ENCODE measurements at places on chromosomes 2 and 18. TPM values are rescaled to one million over a fixed set of nuclear protein-coding genes. Genes with fewer than 3 reads are reported as not detected.

The LAPTM4A gene
- 31.0 TPM for total RNA-seq

The ABCG5 gene
- not detected for total RNA-seq

The TUBB8B gene
- not detected for total RNA-seq

The CFAP65 gene
- not detected for total RNA-seq

- DNase-seq = no peak
These were observed 146.1 kb upstream of the ZSWIM2 start for GRCh38 chr2:186995092-186995491.

GRCh38 chr2:225771701-225772100 is 372.2 kb downstream of the NYAP2 start:
- no peak for DNase-seq

GRCh38 chr2:225428360-225428759 is 28.9 kb downstream of the NYAP2 start:
- no peak for DNase-seq

DNA sequence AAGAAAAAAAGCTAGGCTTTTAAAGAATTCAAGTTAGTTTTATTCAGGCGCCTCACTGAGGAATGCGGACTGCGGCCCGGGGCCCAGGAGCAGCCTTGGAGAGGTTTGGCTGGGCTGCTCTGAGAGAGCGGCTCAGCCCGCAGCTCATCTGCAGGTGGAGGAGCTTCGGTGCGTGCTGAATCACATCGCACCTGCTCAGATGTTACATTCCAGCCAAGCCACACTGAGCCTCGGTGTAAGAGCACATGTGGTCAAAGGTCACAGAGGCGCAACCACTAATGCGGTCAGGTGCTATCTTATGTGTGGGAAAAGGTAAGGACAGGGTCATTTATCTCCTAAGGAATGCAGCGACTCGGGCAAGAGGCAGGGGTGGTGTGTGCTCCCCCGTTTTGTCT is 17.1 kb upstream of the CNDP1 start:
- DNase-seq = no peak

- peak; percentile 42 for DNase-seq
These were observed 27.8 kb upstream of the GAREM2 start for GRCh38 chr2:26144953-26145680.

GRCh38 chr2:203756161-203756560 is 49.7 kb downstream of the CD28 start:
- no peak for DNase-seq

DNA sequence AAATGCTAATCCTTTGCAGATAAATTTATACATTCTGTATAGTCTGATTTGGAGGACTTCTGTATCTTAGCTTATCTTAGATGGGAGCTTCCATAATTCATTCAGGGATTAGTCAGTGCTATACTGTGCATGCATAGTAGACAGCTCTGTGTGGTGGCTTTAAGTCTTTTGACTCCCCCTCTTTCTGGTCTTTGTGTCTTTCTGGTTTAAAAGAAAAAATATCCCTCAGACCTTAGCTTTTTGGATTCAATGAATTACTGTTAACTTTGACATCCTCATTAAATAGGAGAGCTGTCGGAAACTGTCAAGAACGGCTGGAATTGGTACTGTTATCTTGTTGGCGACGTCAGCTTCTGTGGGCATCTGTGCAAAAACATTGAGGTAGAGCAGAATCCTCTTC is 130.4 kb downstream of the SPTBN1 start:
- DNase-seq = no peak
